Activated CD4-positive, CD25-positive, alpha-beta regulatory T cell treated with anti-CD3 and anti-CD28 coated beads, Interleukin-2, amount 50 U/mL, for 24 hours (primary cell): ENCODE measurements at places on chromosomes 3 and 15.

DNA sequence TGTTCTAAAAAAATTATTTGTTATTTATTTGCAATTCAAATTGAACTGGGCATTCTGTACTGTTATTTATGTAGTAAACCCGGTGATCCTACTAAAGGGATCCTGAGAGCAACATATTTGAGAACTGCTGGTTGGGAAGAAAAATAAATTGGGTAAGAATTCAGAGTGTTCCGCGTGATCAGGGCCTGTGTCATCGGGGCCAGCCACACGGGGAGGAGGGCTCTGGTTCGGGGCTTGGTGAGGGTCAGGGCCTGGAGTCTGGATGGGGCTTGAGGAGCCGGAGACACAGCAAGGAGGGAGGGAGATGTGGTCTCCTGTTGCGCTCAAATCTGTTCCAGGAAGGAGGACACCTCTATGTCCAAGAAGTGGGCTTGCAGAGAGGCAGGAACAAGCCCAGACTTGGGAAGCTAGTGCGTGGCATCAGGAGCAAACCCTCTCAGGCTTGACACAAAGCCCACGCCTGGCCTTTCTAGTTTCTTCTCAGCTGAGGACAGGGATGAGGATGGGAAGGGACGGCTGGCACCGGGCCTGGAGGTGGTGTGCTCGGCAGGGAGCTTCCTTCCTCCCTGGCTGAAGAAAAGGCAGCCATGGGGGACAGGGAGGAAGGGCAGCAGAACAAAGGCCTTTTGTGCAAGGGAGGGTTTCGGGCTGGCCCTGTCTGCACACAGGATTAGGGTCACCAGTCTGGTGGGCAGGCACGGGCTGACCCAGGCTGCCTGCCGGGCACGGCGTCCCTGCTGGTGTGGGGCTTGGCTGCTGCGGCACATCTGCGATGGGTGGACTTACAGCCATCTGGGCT, 22.9 kb upstream of the FBLN2 start:
- no peak for ATAC-seq

DNA sequence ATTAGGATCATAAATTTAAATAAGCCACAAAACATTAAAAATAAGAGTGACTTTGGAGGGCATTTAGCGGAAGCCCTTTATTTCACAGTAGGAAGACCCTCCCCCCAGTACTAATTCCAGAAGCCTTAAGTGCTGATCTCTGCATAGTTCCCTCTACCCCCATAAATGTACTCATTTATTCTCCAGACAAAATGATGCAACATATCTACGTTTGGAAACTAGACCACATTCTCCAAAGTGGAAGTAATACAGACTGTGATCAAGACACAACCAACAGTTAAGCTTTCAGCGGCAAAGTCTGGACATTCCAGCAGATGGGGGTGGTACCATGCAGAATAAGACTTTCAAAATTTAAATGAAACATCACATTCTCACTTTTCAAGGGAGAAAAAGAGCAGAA, 44.8 kb upstream of the RPS17 start:
- ATAC-seq, result no peak

- no peak for ATAC-seq
Observed at GRCh38 chr15:88394553-88395145, 72.5 kb downstream of the MRPL46 start.

DNA sequence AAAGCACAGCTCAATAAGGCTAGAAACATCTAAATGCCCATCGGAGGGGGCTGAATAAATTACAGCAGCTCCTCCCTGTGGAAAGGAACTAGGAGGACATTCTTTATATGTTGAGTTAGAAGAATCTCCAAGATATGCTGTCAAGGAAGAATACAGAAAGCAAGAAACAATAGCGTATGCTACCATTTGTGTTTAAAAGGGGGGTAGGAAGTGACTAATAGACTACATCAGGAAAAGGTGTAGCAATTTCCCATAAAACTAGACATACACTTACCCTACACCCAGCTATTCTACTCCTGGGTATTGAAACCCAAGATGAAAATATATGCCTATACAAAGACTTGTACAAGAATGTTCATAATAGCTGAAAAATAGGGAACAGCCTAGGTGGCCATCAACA, 21.6 kb downstream of the SEC61A1 start:
- no peak for ATAC-seq

- peak; percentile 44 for ATAC-seq
Observed at GRCh38 chr15:52559022-52559421, 9.8 kb downstream of the ARPP19 start.

GRCh38 chr3:13028010-13028821, 45.0 kb downstream of the IQSEC1 start:
- ATAC-seq, result no peak

GRCh38 chr15:89326316-89326715, 8.3 kb downstream of the POLG start:
- ATAC-seq, result no peak
